ENCODE measurements at places on chromosomes 12 and 14. TPM values are rescaled to one million over a fixed set of nuclear protein-coding genes. Genes with fewer than 3 reads are reported as not detected.

Gene NRL
- 0.82 TPM for total RNA-seq

GRCh38 chr14:65599375-65599774 lies 186.8 kb downstream of the FUT8 start:
- DNase-seq, result no peak

Gene ASB2
- 340 TPM for total RNA-seq

DNA sequence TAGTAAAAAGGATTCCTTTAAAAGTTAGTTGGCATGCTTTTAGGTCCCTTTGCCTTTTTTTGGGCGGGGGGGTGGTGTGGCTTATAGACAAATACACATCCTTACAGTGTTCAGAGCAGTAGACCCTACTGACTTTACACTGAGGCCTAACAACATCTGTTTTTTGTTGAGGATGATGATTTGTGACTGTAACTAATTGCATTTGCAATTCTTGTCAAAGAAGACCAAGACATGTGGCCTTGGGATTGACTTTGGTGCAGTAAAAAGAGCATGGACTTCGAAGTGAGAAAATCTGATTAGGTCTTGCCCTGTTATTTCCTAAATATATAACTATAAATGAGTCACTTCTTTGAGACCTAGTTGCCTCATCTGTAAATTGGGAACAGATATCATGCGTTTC lies 77.3 kb downstream of the TRHDE start:
- no peak for DNase-seq

Data from gastrocnemius medialis (tissue), 4 donors.